ENCODE measurements at places on chromosomes 1 and 21. TPM values are rescaled to one million over a fixed set of nuclear protein-coding genes. Genes with fewer than 3 reads are reported as not detected.

LCE1E gene
- total RNA-seq = not detected

AADACL4 gene
- total RNA-seq = not detected

ZNF695 gene
- 0.56 TPM for total RNA-seq

ZNF281 gene
- 27.9 TPM for total RNA-seq

OR2L13 gene
- under 0.01 TPM for total RNA-seq

RGS8 gene
- total RNA-seq = 0.28 TPM

TNFRSF18 gene
- total RNA-seq = not detected

KIF2C gene
- 4.8 TPM for total RNA-seq

PTGER3 gene
- total RNA-seq = 0.77 TPM

ELAPOR1 gene
- total RNA-seq = 0.28 TPM

BRINP3 gene
- total RNA-seq = not detected

AGT gene
- total RNA-seq = 0.19 TPM
